ENCODE measurements at places on chromosomes 1 and 21.

- no peak for DNase-seq
Observed at GRCh38 chr1:31453384-31454079, 40.5 kb downstream of the SERINC2 start.

- DNase-seq, result no peak
Observed at GRCh38 chr1:156392452-156392853, 23.4 kb downstream of the RHBG start.

GRCh38 chr1:234996245-234996757 is 132.3 kb downstream of the TOMM20 start:
- DNase-seq, result no peak

GRCh38 chr1:106571109-106571508 is 485.4 kb upstream of the PRMT6 start:
- DNase-seq, result no peak

DNA sequence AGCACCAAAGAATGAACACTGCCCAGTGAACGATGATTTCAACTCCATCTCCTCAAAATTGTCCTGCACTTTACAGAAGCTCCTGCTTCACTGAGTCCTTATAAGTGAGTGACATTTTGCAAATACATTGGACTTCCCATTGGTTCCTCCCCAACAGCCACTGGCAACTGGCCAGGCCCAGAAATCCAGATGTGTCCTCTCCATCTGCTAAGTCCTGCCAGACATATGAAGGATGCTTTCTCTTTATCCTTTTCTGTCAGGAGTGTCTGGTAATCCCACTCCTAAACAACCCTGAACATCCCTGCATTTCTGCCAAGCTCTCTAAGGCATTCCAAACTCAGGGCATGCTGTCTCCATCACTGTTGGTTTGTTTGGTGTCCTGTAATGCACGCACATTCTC is 271.8 kb downstream of the RRAGC start:
- no peak for DNase-seq

DNA sequence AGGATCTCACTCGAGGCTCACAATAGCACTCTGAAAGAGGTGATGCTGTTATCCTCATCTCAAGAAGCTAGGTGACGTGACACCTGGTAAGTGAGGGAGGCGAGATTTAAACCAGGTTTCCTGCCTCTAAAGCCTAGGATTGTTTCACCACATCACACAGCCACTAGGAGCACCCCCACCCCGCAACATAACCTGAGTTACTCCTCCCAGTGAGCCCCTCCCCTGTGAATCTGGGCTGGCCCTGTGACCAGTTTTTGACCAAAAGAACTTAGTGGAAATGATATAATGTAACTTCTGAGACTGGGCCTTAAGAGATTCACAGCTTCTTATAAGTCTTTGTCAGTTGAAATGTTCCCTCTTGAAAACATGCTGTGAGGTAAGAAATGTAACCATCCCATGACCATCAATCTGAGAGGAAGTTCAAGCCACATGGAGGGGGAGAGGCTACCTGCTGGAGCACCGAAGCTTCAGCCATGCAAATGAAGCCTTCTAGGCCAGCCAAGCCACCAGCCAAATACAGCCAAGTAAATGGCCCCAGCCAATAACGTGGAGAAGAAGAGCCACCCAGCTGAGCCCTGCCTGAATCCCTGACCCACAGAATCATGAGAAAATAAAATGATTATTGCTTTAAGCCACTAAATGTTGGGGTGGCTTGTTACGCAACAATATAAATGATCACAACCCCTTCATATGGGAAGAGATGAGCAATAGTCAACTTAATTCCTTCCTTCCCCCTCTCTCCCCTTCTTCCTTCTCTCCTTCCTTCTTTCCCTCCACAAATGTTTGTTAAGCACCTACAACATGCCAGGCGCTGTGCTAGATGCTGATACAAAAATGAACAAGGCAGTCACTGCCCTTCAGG is 61.0 kb upstream of the FAM20B start:
- DNase-seq, result no peak

GRCh38 chr21:42527489-42528158 is 14.0 kb downstream of the SLC37A1 start:
- no peak for DNase-seq

- no peak for DNase-seq
Observed at GRCh38 chr21:33866826-33867225, 48.8 kb downstream of the ATP5PO start.

DNA sequence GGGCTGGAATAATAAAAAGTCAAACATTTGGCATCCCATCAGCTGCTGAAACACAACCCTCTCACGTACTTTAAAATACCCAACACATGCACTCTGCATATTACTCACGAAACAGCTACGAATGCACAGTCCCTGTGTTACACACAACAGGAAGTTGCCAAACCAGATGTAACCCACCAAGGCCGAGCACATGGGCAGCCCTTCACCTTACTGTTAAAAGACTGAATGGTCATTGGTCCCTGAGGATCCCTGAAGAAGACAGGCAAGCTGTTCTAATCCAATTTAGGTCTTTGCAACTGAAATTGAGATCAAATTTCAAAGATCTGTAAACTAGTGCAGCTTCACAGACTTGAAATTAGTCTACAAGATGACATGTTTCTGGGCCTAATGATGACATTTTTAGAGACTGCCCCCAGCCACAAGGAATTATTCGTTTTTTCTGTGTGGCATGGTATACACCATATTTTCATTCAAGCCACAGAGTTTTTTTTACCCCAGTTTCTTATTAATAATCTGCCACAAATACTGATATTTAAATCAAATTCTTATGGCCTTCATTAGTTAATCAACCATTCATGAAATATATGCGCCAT is 25.6 kb upstream of the IER5 start:
- DNase-seq, result no peak

DNA sequence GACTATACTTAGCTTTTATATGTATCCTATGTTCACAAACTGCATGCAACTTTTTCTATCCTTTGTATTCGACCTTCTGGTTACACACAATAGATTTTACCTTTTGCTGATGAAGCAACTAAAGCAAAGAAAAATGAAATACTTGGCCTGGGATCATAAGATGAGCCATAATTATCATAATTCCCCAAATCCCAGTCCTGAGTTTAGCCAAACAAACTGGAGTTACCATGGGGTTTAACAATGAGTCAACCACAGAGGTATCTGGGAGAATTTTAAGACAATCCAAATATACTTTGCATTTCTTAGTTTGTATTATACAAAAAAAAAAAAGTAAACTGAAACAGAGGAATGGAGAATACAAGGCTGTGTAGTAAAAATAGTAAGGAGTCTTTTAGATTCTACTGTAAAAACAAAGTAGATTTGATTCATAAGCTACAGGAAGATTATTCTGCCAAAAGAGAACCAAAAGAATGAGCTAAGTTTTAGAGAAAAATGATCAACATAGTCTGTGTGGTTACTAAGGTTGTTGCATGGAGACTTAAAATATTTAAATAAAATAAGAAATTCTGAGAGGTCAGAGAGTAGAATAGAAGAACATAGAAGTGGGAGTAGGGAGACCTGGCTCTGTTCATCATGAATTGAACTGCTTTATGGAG is 60.4 kb upstream of the GORAB start:
- no peak for DNase-seq

DNA sequence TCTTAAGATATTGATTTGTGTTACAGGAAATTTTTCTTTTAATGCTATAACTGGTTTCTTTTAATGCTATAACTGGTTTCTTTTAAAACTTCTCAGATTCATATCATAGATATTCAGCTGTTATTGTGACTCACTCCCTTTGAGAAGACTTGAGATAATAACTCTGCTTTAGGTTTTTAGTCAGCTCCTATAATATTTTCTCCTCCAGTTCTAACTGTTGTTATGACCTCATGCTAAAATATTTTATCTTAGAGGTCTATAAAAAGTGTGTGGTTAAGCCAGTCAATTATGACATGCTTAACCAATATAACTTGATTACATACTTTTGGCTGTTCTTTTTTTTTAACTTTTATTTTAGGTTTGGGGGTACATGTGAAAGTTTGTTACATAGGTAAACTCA is 280.2 kb downstream of the PTGER3 start:
- DNase-seq, result no peak

- no peak for DNase-seq
Observed at GRCh38 chr1:187010571-187011309, 182.0 kb downstream of the PLA2G4A start.

DNA sequence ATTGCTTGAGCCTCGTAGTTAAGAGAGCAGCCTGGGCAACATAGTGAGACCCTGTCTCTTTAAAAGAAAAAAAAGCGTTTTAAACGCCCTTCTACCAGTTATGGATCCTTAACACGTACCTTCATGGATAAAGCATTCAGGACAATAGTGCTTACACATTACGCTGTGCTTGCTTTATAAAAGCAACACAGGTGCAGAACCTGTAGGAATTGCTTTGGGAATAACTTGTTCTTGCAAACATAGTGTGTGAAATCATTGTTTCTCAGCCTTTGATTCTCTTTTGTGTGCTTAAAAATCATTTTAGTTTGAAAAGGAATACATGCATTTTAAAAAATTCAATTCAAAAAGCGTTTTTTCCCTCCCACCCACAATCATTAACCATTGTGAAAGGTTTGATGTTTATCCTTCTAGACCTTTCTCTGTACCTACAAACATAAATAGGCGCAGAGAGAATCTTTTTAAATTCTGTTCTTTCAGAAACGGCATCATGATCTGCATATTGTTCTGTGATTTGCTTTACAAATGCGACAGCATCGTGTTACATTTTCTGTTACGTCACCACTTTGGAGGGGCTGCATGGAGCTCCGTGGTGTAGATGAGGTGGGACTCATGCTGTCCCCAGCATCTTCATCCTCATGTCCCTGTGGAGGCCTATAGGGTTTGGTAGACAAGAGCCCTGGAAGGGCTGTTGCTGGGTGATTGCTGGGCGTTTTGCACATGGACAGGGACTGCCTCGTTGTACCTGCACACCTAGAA is 54.6 kb downstream of the SPSB1 start:
- DNase-seq, result no peak

- DNase-seq, result no peak
Observed at GRCh38 chr1:184388971-184389370, 2.1 kb downstream of the C1orf21 start.

- DNase-seq, result no peak
Observed at GRCh38 chr21:28138272-28138671, 854.4 kb downstream of the LTN1 start.

DNA sequence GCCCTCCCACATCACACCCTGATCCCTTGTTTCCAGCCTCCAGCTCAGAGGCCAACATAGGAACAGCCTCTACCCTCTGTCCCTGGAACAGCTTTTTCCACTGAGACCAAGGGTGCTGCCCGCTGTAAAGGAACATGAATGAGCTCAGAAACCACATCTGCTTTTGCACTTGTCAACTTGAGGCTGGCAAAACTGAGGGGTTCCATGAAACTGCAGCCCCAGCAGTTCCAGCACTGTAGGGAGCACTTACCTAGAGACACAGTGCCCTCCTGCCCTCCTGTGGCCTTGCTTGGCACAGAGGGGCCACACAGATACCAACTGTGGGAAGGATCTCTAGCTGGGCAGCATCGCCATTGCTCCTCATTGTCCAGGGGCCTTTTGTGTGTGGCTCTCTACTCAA is 51.7 kb downstream of the ITPKB start:
- peak; percentile 30 for DNase-seq

DNA sequence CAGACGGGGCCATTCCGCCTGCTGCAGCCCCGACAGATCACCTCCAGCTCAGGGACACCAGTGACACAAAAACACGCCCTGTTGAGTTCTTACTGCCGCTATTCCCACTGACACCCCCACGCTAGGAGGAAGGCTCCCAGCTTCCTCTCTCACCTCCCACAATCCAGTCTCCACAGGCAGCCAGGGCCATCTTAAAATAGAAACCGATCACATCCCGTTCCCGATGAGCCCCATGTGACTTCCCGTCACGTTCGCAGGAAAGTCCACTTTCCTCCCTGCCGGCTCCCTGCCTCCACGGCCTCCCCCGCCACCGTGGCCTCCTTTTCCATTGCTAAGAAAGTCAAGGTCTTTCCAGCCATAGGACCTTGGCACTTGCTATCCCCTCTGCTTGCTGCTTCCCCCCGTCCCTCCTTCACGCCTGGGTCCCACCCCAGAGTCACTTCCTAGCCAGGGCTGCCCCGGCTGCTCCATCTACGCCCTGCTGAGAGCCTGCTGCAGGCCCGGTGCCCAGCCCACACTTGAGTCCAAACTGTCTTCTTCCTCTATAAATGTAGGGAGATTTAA is 24.0 kb upstream of the DDOST start:
- no peak for DNase-seq

- no peak for DNase-seq
Observed at GRCh38 chr1:22676916-22677583, 24.0 kb downstream of the C1QB start.

- DNase-seq, result no peak
Observed at GRCh38 chr21:42129300-42130266, 58.5 kb downstream of the UMODL1 start.

DNA sequence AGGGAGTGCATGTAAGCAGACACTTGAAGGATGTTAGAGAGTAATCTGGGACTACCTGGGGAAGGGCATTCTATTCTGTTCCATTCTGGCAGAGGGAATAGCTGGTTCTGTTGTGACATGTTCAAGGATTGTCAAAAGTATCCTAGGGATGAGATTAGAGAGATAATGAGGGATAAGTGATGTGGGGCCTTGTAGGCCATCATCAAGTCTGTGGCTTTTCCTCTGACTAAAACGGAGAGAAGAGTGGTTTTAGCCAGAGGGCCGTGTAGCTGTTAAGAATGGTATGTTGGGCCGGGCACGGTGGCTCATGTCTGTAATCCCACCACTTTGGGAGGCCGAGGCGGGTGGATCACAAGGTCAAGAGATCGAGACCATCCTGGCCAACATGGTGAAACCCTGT is 23.6 kb downstream of the TGFB2 start:
- DNase-seq, result no peak

DNA sequence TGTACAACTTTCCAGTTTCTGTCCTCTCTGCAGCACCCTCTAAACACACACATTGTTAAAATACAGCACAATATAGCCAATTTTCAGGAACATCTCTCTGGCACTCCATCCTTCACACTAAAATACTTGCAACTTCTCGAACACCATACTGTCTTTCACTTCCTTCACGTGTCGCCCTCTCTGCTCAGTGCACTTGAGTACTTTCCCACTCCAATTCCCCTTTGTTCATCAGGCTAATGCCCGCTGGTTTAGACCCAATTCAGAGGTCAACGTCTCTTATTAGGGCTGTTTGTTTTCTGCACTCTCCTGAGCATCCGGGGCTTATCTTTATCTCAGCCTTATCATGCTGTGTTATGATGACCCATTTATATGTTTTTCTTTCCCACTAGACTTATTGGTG is 238.2 kb upstream of the SGIP1 start:
- no peak for DNase-seq

GRCh38 chr1:29396438-29397255 is 160.3 kb downstream of the PTPRU start:
- no peak for DNase-seq

GRCh38 chr1:28902738-28903137 is 11.6 kb upstream of the EPB41 start:
- DNase-seq, result no peak

Data from activated CD8-positive, alpha-beta memory T cell treated with anti-CD3 and anti-CD28 coated beads for 1 hour (primary cell).